Right atrium auricular region (tissue), 2 donors: ENCODE measurements at places on chromosomes 3 and 15. TPM values are rescaled to one million over a fixed set of nuclear protein-coding genes. Genes with fewer than 3 reads are reported as not detected.

Gene PLS1
- total RNA-seq = 2.3 TPM

Gene C15orf61
- total RNA-seq = 6.2 TPM

Gene CNTN3
- total RNA-seq = 3.5 TPM

DNA sequence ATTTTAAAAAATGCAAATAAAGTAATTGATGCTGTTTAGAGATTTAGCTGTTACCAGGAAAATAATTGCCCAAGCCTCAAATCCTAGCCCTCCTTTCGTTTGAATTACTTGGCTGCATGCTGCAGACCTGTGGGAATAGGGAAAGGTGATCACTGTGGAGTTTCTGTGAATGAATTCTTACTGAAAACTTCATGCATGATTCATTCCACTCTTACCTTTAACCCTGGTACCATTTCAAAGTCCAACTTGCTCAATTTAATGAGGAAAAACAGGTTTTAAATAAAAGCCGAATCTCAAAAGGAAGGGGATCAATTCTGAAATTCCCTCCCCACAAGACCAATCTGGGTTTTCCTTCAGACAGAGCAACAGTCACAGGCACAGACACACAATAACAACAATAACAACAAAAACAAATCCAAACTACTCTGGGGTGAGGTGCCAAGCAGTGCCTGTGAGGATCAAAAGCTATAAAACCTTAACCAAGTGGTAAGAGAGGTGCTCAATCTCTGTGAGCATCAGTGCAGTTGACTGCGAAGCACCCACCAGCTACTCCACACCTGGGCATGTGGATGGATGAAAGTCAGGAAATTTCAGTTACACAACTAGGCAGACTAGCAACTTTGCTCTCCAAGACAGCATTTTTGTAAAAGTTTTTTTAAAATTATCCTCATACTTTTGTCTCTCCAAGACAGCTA lies 200.8 kb downstream of the CNTN3 start:
- no peak for DNase-seq

GRCh38 chr3:45163481-45163880 lies 17.3 kb upstream of the CDCP1 start:
- no peak for DNase-seq

DNA sequence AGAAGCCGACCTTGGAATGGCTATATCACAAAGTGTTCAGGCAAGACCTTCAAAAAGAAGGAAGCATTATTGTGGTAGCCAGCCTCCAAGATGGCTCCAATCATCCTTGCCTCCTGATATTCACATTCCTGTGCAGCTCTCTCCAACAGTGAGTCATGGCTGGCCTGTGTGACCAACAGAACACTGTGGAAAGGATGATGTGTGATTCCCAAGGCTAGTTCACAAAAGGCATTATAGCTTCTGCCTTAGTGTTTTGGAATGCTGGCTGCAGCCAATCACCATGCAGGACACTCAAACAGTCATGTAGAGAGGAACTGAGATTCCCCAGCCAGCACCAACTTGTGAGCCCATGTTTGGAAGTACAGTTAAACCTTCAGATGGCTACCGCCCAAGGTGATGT lies 102.6 kb downstream of the EFL1 start:
- no peak for DNase-seq

GRCh38 chr3:104556372-104557078 lies 810.2 kb upstream of the ALCAM start:
- DNase-seq = no peak

DNA sequence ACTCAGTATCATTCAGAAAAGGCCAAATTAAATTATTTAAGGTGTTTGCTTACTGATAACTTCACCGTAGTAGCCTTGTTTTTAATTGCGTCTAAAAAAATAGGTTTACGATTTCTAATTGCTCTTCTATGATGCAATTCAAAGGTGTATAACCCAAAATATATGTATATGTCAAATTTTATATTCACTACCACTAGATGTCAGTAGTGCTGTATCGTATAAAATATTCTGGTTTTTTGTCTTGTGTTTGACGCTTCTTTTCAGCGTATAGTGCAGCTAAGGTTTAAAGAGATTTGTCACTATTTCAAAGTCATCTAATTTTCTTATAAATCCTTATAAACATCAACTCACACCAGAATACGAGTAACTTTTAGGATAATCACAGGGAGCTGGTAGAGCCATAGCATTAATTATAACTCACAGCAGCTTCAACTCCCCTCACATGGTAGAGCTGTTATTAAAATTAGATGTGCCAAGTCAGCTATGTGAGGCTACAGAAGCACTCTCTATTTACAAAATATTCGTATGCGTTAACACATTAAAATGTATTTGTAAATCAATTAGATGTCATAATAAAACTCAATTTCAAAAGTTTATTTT lies 3.5 kb downstream of the PFN2 start:
- no peak for DNase-seq

GRCh38 chr3:75089841-75090240 lies 475.4 kb upstream of the CNTN3 start:
- DNase-seq = no peak

GRCh38 chr15:24985224-24985623 lies 30.4 kb downstream of the SNRPN start:
- no peak for DNase-seq

DNA sequence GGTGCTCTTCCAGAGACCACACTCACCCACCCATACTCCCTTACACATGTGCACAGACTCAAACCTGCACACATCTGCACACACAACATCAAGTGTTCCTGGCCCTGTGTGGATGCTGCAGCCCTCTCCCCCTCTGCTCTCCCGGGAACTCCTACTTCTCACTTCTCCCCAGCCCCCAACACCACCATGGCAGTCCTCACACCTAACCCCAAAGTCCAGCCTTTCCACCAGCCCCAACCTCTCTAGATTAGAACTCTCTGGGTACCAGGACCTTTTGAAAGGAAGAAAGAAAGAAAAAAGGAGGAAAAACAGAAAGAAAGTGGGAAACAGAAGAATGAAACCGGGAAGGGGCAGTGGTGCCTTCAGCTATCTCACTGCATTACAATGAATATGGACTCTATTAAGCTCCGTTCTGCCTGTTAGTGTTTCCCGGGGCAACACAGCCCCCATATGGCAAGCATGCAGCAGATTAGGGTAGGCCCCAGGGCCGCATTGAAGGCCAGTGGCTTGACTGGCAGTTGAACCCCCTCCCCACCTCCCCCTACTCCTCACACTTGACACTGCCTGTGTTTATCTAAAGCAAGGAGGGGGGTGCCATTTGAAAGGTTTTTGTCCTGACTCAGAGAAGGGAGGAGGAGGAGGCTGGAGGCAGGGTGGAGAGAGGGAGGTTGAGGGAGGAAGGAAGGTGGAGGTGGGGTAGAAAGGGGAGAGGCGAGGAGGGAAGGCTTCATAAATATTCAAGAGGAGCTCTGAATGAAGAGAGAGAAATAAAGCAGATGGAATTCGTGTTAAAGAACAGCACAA lies 30.1 kb downstream of the BOC start:
- no peak for DNase-seq

- DNase-seq = no peak
These were observed 12.6 kb downstream of the ATP2C1 start for GRCh38 chr3:130906374-130906995.

DNA sequence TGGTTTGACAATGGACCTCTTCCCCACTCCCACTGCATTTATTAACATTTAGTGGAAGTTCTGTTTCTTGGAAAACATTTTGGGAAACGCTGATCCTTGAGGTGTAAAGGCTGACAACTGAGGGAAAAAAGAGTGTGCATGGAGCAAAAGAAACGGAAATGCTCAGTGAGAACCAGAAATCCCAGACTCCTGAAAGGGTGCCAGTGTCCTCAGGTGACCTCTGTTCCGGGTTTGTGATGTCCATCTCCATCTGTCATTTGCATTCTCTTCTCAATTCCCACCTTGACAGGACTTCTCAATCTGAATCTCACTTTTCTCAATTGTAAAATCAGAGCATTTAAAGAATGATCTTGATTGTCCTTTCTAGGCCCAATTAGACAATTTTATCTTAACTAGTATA lies 71.1 kb upstream of the FAM3D start:
- no peak for DNase-seq

- DNase-seq = no peak
These were observed 315.9 kb upstream of the GPR149 start for GRCh38 chr3:154745929-154746328.

- DNase-seq = no peak
These were observed at the start of gene WDR49 for GRCh38 chr3:167653760-167654159. WDR49 (minus strand) TSS chr3:167653942; CDS start chr3:167653425, 517 bp downstream.

DNA sequence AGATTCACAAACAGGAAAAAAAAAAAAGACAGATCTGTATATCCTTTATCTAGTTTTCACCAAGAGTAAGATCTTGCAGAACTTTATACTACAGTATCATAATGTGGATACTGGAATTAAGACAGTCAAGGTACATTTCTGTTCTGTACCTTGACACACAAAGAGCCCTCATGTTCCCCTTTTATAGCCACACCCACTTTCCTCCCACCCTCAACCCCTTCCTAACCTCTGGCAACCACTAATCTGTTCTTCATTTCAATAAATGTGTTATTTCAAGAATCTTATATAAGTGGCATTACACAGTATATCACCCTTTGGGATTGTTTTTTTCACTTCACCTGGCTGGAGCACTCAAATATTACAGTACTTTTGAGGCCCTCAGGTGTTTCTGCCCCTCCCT lies 3.6 kb upstream of the RAB6B start:
- no peak for DNase-seq

- DNase-seq = no peak
These were observed 655 bp upstream of the RAB11A start for GRCh38 chr15:65868546-65869125.

- no peak for DNase-seq
These were observed 43.2 kb downstream of the GTPBP8 start for GRCh38 chr3:113034011-113034410.

DNA sequence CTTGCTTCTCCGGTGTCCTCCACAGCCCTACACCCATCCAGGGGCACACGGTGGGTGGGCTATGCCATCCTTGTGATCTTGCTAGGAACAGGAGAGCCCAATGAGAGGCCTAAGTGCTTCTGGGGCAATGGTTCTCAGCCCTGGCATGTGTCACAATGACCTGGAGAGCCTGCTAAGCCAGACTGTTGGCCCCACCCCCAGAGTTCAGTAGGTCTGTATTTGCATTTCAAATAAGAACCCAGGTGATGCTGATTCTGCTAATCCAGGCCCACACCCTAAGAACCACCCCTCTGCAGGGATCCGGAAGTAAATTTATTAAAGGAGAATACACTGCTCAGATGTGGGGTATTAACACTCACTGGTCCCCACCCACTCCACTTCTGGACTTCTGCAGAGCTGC lies 57.9 kb downstream of the RORA start:
- no peak for DNase-seq

GRCh38 chr3:38651153-38651789 lies 1.8 kb upstream of the SCN5A start:
- DNase-seq = no peak

DNA sequence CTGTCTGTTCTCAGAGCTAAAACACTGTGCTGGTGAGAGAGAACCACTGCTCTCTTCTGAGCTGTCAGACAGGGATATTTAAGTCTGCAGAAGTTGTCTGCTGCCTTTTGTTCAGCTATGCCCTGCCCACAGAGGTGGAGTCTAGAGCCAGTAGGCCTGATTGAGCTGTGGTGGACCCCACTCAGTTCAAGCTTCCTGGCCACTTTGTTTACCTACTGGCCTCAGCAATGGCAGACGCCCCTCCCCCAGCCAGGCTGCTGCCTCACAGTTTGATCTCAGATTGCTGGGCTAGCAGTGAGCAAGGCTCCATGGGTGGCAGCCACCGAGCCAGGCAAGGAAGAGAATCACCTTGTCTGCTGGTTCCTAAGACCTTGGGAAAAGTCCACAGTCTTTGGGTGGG lies 21.0 kb upstream of the CACNA1D start:
- no peak for DNase-seq
